GM23338 (cell line): ENCODE measurements at places on chromosomes 4 and X. TPM values are rescaled to one million over a fixed set of nuclear protein-coding genes. Genes with fewer than 3 reads are reported as not detected.

Gene PCDH19
- 0.87 and 1.6 TPM in 2 replicates for polyA plus RNA-seq

Gene TBC1D9
- polyA plus RNA-seq, result 0.03 and 0.19 TPM in 2 replicates

Gene MAGEA2
- 0.83 and 1.5 TPM in 2 replicates for polyA plus RNA-seq

Gene CT45A8
- polyA plus RNA-seq, result not detected in 2 replicates

Gene ZNF630
- polyA plus RNA-seq, result 0.95 and 1.2 TPM in 2 replicates
